ENCODE measurements at places on chromosomes 6 and 20.

GRCh38 chr20:22020201-22020600 lies 314.7 kb downstream of the PAX1 start:
- DNase-seq = no peak

DNA sequence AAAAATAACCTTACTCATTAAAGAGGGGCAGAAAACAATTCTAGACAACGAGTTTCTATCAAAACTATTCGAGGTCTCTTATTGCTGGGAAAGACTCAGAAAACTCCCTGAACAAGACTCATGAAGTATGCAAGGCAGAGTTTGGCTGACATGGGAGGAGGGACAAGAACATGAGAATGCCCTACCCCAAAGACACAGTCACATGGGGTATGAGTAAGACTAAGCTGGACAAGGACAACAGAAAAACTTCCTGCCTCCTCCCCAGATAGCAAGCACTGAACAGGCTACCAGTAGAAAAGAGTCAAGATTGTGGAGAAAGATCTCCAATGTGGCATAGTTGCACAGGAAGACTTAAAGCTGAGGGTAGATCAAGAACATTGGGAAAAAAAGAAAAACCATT lies 39.7 kb upstream of the PHIP start:
- DNase-seq = no peak

DNA sequence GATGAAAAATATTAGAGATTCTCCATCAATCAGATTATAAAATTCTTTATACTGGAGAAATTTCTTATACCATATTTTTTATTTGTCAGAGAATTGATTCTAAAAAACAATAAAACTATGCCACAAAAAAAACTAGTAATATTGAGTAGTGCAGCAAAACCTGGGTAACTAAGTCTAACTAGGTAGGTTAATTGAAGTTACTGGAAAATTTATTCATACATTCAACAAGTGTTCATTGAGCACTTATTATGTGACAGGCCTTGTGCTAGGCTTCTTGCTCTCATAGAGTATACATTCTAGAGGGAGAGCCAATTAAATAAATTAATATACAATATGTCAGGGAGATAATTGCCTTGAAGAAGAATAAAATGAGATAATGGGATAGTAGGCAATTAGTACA lies 189.4 kb downstream of the EYA4 start:
- DNase-seq = no peak

- no peak for DNase-seq
Measured at GRCh38 chr20:61968932-61969331, 96.7 kb downstream of the TAF4 start.

DNA sequence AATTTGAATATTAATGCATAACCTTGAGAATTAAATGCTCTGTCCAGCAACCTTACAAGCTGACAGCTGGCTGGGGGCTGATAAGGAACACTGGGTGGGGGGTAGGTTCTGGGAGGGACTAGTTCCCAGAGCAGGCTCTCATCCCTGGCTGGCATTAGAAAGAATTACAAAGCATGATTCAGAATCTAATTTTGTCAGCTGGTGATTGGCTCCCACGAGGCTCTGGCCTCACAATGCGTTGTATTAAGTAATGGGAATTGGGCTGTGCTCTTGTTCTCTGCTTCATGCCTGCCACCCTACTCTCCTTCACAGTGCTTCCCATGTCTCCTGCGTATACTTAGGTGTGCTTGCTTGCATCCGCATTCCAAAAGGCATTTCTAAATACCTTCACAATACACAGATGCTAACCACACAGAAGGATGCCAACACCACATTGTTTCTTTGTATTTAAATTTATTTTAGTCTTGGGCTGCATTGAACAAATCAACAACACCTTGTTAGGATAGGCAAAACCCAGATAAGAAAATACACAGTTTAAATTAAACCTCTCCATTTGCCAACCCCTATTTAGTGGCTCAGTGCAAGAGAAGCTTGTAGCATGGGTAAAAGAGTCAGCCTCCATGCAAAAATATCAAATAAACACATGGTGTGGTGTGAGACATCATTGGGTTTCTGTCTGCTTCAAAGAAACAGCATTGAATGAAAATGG lies 434.5 kb upstream of the JAG1 start:
- DNase-seq = no peak

GRCh38 chr6:151974061-151974617 lies 166.7 kb downstream of the ESR1 start:
- DNase-seq = no peak

DNA sequence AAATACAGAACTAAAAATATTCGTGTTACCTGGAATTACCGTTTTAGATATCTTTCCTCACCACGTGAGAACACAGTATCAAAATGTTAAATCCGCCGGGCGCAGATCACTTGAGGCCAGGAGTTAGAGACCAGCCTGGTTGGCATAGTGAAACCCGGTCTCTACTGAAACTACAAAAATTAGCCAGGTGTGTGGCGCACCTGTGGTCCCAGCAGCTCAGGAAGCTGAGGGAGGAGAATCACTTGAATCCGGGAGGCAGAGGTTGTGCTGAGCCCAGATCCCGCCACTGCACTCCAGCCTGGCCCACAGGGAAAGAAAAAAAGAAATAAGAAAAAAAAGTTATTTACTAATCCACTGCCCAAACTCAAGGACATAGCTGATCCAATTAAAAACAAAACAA lies 4.8 kb upstream of the DDX43 start:
- no peak for DNase-seq

- DNase-seq = peak; percentile 35
Measured at GRCh38 chr6:129280749-129281148, 397.8 kb downstream of the LAMA2 start.

DNA sequence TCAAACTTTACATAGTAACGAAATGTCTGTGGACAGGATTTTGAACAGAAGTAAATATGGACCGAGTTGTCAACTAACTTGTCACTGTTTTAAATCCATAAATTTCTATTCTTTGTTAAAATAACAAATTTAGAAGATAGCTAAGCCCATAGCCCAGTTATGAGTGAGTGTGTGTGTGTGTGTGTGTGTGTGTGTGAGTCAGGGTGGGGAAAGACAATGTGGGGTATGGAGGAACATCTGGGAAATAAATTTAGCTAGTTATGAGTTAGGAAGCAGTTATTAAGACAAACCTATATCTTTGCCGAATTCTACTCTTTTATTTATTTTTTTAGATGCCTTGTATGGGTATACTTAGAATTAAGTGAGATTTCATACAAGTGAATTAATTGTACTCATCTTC lies 9.0 kb downstream of the TPBG start:
- no peak for DNase-seq
